Activated T-helper 1 cell treated with anti-CD3 and anti-CD28 coated beads, Interleukin-2, amount 50 U/mL, for 16 hours (primary cell): ENCODE measurements at places on chromosomes 13 and 19.

DNA sequence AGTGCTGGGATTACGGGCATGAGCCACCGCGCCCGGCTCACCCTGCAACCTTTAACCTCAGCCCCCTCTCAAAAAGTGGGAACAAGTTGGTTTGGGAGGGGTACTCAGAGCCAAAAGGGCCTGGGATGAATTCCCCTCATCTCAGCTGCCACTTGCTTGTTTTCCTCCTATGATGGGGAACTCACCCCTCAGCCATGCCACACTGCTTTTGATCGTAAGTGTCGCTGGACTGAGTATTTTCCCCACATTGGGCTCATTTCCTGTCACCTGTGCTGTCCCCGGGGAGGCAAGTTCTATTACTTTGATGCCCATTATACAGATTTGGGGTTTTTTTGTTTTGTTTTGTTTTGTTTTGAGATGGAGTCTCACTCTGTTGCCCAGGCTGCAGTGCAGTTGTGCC lies 6.5 kb downstream of the R3HDM4 start:
- DNase-seq = no peak

- no peak for DNase-seq
Measured at GRCh38 chr19:12779162-12779993, 4.0 kb upstream of the HOOK2 start.

DNA sequence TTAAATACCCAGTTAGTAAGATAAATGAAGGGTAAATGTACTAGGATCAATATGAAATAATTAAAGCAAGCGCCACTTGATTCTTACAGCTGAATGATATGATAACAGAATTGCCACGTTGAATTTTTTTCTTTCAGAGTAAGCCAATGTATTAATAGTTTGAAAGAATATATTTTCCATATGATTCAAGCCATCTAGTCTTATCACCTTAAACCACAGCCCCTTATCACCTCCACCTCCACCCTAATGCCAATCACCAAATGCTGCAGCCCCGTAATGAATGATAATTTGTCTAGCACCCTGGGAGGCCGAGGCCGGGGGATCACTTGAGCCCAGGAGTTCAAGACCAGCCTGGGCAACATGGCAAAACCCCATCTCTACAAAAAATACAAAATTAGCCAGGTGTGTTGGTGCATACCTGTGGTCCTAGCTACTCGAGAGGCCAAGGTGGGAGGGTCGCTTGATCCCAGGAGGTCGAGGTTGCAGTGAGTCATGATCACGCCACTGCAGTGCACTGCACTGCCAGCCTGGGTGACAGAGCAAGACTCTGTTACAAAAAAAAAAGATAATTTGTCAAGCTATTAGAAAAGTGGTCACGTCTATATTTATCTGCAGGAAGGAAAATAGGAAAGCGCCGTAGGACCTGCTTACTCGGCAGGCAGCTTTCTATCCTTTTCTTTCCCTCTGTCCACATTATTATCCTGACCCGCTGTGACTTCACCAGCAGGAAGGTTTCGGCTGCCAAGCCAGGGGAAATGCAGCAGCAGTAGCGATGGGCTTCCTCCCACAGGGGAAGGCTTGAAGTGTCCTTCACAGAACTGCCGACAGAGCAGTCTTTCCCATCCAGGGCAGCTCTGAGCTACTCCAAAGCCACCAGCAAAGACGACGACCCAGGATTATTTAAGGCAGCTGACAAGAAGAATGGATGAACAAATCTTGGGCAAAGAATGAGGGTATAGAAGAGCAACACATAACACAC lies 19.7 kb upstream of the CLN5 start:
- no peak for DNase-seq

DNA sequence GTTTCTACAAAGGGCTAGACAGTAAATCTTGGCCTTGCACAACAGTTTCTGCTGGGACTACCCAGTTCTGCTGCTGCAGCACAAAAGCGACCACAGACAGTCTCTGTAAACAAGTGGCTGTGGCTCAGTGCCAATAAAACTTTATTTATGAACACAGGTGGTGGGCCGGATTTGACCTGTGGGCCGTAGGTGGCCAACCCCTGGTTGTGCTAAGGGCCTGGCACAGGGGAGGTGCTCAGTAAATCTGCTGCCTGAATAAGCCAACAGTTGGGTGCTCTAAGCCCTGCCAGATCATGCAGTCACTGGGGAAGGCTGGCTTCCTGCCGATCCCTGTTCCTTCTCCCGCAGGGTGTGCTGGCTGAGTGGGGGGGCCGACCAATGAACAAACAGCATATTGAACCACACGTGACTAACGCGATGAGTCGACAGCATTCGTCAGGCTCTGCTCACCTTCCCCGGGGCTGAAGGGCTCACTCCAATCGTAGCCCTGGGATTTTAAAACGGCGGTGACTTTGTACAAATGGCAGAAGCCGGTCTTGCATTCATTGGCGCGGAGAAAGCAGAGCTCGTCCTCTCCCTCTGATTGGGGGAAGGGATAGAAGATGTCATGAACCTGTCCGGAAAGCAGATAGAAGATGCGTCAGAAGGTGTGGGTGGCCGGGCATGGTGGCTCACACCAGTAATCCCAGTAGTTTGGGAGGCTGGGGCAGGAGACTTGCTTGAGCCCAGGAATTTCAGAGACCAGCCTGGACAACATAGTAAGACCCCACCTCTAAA lies 24.3 kb upstream of the MYDGF start:
- DNase-seq = no peak

GRCh38 chr19:3908266-3909054 lies 24.4 kb upstream of the NMRK2 start:
- no peak for DNase-seq

GRCh38 chr19:1624458-1624857 lies 19.2 kb upstream of the UQCR11 start:
- DNase-seq = no peak

GRCh38 chr13:21759463-21759862 lies 88.6 kb downstream of the FGF9 start:
- DNase-seq = no peak

- DNase-seq = peak; percentile 8
Measured at GRCh38 chr19:24033963-24034342, 53.0 kb upstream of the ZNF254 start.

GRCh38 chr19:28737021-28737895 lies 475.7 kb downstream of the UQCRFS1 start:
- no peak for DNase-seq

DNA sequence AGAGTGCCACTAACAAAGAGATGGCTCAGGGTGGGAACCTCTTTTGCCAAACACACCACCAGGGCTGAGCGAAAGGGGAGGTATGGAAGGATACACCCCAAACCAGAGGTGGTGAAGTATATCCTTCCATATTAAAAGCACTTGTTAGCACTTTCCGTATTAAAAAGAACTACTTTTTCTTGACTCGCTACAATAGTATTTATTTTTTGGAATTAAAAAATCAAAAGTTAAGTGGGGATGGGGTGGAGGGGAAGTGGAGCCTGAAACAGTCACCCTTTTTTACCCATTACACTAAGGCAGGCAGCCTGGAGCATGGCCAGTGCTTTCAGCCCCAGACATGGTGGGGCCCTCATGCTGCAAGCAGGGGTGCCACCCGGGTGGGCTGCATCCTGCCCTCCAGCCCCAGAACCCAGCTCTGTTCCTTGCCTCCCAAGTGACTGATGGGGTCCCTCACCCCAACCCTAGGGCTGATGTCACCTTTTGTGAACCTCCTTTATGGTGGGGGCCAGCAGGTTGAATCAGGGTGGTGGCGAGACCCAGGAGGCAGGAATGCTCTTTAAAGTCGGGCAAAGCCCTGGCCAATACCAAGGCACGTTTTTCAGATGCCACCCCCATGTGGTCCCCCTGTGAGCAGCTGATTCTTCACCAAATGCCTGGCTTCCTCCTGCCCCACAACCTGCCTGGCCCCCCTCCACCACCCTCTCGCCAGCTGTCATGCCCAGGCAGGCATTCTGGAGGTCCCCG lies 31.0 kb downstream of the LYL1 start:
- DNase-seq = no peak

DNA sequence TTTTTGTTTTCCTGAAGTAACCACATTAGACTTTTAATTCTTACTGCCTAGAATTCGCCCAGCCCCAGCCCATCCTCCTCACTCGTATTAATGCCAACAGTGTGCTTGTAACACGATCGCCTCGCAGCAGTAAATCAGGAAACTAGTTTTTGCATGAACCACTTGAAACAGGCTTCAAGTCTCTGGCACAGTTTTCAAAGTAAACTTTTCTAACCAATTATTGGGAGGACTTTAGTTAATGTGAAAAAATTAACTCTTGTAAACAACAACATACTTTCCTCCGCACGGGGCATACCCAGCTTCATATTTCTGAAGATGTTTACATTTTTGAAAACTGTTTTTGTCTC lies 39.2 kb downstream of the TNFRSF19 start:
- no peak for DNase-seq

- no peak for DNase-seq
Measured at GRCh38 chr13:113902986-113903775, 39.3 kb upstream of the GAS6 start.

- DNase-seq = no peak
Measured at GRCh38 chr13:32968316-32968715, 47.9 kb upstream of the KL start.

DNA sequence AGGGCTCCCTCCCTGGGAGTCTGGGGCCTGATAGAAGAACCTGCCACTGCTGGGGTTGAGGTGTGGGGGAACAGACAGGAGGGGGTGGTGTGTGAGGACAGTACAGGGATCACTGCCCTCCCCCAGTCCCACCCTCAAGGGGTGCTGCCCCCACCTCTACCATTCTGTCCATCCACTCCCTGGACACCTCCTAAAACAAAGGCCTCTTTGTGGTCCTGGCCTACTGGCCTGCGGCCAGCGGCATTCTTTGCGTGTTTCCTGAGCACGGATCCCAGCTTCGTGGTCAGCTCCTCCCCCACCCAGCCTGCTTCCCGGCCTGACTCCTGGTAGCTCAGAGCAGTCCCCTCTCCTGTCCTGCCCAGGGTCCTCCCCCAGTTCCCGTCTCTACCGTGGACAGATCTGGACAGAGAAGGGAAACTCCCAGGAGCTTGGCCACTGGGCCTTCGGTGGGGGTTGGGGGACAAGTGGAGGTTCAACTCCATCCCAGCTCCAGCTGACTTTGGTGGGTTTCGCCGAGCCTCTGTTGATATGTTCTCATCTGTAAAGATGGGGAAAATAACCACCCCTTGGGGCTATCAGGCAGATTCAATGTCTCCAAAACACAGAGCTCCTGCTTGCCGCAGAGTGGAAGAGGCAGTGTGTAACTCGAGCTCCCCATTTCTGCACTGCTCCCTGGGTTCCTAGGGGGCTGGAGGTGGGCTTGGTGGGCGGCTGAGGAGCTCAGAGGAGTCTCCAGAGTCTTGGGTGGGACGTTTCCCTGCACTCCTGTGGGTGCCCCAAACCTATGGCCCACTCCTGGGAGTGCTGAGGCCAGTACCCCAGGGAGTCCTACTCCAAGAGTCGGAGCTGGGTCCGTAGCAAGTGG lies 48.7 kb downstream of the LYL1 start:
- no peak for DNase-seq

DNA sequence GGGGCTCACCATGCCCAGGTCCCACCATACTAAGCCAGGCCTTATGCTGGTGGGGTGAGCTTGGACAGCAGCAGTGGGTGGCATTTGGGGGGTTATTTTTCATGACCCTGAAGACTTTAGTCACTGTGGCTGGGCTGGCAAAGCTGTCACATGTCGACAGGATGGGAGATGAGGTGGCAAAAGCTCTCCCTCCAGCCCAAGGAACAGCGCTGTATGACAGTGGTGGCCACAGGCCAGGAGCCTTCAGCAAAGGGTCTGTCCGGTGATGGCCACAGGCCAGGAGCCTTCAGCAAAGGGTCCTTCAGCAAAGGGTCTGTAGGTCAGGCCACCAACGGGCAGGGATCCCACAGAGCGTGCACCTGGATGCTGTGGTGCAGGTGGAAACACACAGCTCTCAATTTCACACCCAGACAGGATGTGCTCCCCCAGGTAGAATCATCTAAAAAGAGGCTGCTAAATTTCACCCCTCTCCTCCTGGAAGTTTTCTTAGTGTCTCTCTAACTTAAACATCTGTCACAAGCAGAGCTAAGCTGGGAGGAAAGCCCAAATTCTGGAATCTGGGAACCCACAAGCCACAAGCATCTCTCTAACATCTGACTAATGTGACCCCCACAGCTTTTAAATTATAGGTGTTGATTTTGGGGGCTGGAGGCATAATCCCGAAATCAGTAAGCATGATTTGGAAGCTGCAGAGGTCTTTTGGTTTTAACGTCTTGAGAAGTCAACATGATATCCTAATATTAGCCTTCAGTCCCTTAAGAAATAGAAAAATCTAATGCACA lies 23.0 kb downstream of the COL4A1 start:
- no peak for DNase-seq

- DNase-seq = no peak
Measured at GRCh38 chr13:52739468-52740071, at the start of gene CNMD. CNMD (minus strand) TSS chr13:52739820; CDS start chr13:52739701, 119 bp downstream.

DNA sequence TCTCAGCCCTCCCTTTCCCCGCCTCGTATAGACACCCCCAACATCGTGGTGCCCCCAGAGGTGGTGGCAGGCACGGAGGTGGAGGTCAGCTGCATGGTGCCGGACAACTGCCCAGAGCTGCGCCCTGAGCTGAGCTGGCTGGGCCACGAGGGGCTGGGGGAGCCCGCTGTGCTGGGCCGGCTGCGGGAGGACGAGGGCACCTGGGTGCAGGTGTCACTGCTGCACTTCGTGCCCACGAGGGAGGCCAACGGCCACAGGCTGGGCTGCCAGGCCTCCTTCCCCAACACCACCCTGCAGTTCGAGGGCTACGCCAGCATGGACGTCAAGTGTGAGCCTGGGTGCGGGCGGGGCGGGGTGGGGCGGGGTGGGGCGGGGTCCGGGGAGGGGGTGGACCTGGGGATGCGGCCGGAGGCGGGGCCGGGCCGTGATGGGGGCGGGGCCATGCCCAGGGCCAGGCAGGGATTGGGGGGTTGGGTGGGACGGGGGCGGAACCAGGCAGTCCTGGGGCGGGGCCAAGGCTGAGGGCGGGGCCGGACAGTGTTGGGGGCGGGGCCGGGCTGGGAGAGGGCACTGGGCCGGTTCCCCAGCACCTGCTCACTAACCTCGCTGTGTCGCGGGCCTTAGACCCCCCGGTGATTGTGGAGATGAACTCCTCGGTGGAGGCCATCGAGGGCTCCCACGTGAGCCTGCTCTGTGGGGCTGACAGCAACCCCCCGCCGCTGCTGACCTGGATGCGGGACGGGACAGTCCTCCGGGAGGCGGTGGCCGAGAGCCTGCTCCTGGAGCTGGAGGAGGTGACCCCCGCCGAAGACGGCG lies 7.8 kb downstream of the MAG start:
- DNase-seq = no peak

- DNase-seq = no peak
Measured at GRCh38 chr19:11759805-11760204, 7.0 kb upstream of the ZNF441 start.

- no peak for DNase-seq
Measured at GRCh38 chr19:49954092-49954829, 6.7 kb downstream of the SIGLEC11 start.

- DNase-seq = no peak
Measured at GRCh38 chr19:30444686-30445232, 72.6 kb downstream of the ZNF536 start.

DNA sequence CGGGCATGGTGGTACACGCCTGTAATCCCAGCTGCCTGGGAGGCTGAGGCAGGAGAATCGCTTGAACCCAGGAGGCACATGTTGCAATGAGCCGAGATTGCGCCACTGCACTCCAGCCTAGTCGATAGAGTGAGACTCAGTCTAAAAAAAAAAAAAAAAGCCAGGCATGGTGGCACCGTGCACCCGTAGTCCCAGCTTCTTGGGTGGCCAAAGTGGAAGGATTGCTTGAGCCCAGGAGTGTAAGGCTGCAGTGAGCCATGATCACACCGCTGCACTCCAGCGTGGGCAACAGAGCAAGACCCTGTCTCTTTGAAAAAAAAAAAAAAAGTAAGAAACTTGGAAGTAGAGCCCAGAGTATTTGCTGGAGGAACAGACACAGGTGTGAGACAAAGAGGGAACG lies 27.7 kb downstream of the CCDC8 start:
- DNase-seq = no peak
